ENCODE measurements at places on chromosomes 4 and X.

DNA sequence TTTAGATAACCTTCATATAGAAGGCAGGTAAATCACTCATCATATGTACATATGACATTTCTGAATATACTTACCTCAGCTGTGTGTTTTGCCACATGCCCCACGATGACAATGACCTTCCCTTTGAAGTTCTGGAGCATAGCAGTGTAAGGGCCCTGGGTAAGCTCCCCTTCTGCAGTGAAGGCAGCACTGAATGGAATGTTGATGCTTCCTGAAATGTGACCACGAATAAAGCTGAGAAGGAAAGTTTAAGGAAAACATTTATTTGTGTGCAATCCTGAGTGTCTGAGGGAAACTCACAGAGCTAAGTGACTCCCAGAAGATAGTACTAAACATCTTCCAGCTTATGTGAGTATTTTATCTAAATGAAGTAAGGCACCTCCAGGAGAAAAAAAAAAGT, 200.1 kb downstream of the NPNT start:
- DNase-seq: no peak

DNA sequence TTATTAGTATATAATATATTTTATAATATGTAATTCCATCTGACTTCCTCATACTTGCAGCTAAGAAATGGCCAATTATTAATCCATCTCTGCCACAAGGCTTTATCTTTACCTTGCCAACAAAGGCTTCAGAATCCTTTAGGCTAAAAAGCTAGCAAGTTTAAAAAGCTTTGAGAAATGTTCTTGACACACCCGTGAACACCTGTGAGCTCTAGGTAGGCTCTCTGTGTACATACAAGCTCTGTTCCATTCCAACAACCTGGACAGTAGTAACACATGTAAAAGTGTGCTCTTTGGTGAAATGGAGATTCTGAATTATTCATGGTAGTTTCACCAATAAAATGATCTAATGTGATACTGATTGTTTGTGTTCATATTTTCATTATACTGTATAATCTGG, 49.7 kb upstream of the USP9X start:
- no peak for DNase-seq

GRCh38 chrX:154840856-154841255, 6.4 kb upstream of the SMIM9 start:
- no peak for DNase-seq

DNA sequence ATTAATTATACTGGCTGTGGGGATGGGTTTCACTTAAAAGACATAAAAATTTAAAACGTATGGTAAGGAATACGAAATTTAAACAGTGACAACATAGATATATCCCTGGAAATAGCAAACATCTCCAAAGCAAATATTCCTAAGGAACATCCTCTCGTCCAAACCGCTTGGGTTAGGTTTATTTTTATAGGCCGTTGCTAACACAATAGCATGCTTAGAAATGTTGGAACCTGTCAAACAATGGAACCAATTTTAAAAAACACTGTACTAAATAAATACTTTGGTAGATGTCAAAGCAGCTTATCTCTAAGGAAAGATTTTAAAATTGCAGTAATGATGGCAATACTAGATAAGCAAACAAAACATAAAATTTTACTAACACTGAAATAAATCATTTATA, 45.4 kb downstream of the SEC24D start:
- DNase-seq: no peak

DNA sequence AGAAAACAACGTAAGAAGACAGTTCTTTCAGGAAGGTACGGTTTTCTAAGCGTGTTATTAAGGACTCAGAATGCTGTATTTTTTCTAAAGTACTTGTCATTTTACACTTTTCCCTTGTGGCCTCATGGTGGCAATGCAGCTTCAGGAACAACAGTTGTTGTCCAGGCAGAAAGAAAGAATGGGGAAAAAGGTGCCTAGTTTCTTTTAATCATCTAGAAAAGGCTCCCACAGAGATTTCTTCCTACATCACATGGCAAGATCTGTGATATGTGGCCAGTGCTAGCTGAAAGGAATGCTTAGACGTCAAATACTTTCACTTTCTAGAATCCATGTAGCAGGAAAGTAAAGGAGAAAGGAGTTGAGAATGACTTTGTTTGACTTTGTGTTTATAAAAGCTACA, 49.0 kb upstream of the TRAM1L1 start:
- DNase-seq: no peak

DNA sequence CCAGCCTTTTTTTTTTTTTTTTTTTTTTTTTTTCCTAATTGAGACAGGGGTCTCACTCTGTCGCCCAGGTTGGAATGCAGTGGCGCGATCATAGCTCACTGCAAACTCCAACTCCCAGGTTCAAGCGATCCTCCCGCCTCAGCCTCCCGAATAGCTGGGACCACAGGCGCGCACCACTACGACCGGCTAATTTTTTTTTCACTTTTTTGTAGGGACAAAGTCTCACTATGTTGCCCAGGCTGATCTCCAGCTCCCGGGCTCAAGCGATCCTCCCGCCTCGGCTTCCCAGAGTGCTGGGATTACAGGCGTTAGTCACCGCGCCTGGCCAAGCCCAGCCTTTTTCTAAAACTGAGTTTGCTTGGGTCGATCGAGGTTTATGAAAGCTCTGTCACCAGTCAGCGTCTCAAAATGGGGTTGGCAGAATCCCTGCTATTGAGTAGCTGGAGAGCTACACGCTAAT, 1.3 kb upstream of the OTUD5 start:
- DNase-seq: no peak

DNA sequence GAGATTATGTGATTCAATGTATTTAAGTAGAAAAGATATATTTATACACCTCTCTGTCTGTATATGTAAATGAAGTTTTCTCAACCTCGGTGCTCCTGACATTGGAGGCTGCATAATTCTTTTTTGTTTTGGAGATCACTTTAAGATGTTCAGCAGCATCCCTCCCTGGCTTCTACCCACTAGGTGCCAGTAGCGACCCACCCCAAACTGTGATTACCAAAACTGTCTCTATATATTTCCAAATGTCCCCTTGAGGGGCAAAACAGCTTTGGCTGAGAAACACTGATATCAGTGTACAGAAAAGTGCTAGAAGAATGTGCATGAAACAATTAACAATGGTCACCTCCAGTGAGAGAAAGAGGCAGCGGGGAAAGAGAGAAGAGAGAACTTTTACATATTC, 51.2 kb downstream of the DCX start:
- DNase-seq: no peak

GRCh38 chr4:53101191-53101581, 239.1 kb downstream of the RASL11B start:
- DNase-seq: no peak

- DNase-seq: no peak
Observed at GRCh38 chrX:63434665-63435064, 83.5 kb upstream of the SPIN4 start.

- DNase-seq: no peak
Observed at GRCh38 chr4:23368081-23368697, 521.7 kb downstream of the PPARGC1A start.

DNA sequence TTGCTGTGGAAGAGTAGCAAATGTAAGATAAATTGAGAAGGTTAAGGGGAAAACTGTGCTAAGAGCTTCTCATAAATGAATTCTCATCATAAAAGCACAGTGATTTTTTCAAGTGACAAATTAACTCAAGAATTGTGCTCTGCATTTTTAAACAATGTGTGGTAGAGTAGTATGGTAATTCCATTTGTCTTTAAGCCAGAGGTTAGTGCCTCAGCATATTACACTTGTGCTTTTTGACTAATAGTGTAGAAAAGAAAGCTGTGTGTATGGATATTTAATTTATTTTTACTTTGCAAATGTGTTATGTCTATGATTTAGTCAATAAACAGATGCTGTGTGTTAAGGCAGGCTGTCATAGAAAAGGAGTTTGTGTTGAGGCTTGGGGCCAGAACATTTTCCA, 61.0 kb downstream of the FHIP1A start:
- DNase-seq: no peak

DNA sequence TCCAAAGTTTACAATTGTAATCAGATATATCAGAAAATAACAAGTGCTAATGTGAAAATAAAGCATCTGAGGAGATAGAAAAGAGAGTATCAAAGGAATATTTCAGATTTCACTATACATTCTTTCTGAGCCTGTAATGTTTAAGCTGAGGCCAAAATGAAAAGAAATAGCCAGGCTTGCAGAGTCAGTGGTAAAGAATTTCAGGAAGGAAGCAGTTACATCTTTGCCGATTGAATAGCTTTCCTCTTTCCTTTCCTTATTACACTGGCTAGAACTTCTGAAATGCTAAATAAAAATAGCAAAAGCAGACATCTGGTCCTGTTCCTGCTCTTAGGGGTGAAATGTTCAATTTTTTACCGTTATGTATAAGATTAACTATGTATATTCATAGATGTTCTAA, 1441.6 kb upstream of the PCDH7 start:
- no peak for DNase-seq

DNA sequence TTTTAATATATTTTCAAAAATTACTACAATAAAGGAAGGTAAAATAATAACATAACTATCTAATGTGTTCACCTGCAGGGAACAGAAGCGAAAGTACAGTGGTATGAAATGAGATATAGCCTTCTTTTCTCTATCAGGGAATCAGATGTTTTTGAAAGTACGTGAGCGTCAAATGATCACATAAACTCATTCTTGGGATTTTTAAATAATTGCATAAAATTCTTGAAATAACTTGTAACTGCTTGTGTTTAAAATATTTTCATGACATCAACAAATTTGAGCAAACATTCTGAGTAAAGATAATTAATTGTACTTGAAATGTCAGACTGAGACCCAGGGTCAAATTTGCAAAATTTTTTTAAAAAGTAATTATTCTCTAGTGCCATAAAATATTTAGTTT, 193.5 kb upstream of the NEIL3 start:
- DNase-seq: no peak

DNA sequence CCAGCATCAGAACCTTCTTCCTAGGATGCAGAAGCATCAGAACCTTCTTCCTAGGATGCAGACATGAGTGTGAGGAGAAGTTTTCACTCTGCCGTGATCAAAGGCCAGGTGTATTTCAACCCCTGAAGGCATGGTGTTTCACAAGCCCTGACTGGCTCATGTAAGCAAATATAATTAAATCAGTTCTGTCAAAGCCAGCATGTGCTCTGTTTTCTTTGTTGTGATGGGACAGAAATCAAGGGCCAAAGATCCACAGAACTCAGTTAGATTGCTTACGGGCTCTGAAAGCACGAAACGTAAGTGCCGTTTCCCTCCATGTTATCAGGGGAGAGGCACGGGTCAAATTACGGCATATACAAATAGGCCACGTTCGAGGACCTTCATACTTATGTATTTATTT, 32.0 kb upstream of the CLDN24 start:
- DNase-seq: no peak

DNA sequence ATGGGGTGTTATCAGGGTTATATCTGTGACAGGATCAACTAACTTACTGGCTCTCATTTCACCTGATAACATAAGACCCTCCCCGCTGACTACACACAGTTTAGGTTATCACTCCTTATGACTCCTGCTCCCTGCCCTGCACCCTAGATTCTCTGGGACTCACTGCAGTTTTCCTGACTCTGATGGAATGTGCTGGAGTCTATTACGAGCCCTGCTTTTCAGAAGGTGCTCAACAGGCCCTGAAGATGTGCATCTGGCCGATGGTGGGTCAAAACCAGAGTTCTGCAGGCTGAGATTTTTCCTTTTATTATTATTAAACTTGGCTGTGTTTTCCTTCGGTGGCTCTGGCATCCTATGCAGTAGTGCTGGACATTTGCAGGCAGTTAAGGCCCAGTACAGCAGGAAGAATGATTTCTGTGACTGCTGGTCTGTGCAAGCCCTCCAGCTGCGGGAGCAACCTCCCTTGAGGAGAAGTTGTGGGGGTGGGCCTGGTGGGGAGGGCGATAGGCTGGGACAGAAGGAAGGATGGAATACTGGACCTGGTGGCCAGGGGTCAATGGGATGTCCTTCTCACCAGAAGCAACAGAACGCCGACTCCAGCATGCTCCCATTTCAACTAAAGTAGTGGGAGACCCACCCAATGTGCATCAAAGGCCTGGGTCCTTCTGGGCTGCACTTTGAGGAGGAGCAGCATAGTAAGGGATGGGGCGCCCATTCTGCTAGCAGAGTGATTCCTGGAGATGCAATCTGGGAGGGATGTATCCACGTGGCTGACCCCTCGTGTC, 11.0 kb downstream of the SOD3 start:
- DNase-seq: no peak

DNA sequence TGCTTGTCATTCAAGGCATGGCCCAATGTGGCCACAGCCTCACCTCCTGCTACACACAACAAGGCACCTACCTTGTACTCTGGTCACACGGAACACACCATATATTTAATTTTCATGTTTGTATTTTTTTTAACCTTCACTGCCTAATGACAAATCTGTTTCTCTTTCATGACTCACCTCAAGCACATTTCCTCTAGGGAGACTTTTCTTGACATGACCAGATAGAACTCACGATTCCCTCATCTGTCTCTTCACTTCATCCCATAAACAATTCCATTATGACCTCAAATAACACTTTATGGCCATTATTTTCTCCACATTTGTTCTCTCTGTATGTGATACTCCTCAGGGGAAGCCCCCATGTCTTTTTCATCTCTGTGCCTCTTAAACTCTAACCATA, 11.1 kb downstream of the DRP2 start:
- DNase-seq: no peak

- DNase-seq: no peak
Observed at GRCh38 chrX:71107762-71108360, 1.3 kb upstream of the CXorf65 start.

DNA sequence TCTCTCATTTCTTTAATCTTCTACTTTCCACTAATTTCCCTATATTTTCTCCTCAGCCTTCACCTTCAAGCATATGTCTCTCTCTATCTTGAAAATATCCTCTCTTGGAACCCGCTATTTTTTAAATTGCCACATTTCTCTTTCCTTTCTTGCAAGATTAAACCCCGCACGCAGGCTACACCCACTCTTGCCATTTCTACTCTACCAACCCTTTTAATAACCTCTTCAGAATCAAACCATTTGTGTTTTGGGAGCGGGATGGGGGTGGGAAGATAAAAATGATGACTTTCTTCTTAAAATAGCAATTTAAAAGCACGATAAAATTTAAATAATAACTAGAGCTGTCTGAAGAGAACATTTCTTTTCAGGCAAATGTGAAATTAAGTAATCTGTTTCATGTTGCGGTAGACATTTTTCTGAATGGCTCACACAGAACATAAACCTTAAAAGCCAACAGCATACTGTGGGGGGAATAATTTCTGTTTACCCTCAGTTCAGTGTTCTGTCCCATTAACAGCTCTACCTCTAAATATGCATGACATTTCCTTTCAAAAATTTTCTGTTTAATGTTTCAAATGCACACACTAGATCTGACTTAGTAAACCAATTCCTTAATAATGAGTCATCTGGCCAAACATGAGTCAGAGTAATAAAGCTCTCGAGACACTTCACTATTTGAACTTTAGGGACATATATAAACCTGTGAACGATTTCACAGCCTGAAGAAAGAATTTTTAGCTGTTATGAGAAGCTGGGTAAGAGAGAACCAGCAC, 20.5 kb downstream of the ARSJ start:
- DNase-seq: no peak

DNA sequence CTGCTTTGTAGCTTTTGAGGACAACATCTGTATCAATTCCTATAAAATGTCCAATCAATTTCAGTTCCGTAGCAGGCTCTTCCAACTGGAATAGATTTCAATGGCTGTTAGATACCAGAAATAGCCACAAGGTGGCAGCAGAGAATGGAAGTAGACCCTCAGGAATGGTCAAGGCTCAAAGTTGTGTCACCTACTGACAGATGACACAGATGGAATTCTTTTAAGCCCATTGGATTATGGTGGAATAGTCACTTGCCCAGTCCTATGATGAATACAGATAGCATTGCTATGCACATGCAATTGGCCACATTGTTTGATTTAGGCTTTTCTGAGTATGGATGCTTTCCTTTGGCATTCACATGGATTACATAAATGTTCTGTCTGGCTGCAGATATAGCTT, 130.4 kb upstream of the RADX start:
- DNase-seq: no peak
